Myocyte (in vitro differentiated cells): ENCODE measurements at places on chromosomes 6 and 20. TPM values are rescaled to one million over a fixed set of nuclear protein-coding genes. Genes with fewer than 3 reads are reported as not detected.

Gene KLC4
- 21.0 and 23.6 TPM in 2 replicates for total RNA-seq

Gene MAS1
- under 0.01 TPM in 1 of 2 replicates, not detected in the other for total RNA-seq

Gene RTEL1
- total RNA-seq: 12.2 and 16.6 TPM in 2 replicates

Gene MOG
- not detected in 2 replicates for total RNA-seq

Gene ATP9A
- 7.6 and 13.3 TPM in 2 replicates for total RNA-seq

GRCh38 chr20:41373931-41374920, 7.6 kb upstream of the EMILIN3 start:
- DNase-seq: no peak

- no peak for DNase-seq
Observed at GRCh38 chr6:42791706-42792320, 10.0 kb downstream of the BICRAL start.

DNA sequence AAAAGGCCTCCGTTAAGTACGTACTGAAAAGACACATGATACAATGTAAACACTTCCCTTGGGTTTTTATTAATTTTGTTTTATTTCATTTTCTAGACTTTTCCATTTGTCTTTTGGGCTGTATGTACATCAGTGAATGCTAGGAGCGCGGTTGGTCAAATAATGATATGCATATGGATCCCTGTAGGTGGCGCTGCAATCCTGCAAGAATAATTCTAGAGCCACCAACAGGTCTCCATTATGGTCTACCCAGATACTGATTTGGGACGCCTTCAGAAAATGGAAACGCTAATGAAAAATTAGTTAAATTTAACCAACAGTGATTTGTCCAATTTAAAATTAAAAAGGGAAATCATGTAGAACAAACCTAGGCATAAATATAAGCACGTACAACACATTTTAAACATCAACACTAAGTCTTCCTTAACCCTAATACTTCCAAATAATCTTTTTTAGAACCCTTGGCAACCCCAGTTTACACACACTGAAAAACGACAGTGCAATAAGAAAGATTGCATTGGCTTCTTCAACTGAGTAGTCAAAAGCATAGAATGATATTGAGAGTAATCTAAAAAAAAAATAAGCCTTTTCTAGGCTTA, 433.5 kb downstream of the RFPL4B start:
- DNase-seq: peak; percentile 91

DNA sequence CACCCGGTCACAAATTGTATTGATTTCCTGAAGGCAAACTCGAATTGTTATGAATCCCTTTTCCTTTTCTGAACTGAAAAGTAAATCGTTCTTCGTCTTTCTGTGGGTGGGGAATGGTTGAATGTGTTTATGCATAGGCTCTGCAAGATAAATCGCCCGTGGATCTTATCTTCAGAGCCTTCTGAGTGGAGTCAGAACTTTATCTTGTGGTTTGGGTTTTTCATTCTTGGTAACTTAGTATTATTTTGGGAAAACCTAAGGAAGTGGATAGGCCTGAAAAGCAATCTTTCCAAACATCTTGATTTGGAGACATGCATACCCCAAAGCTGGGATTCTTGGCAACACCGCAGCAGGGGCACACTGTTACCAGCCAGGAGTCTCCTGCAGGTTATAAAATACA, 122.4 kb downstream of the MAP3K7 start:
- DNase-seq: no peak

- peak; percentile 18 for DNase-seq
Observed at GRCh38 chr20:14264869-14265268, 72.5 kb downstream of the FLRT3 start.

DNA sequence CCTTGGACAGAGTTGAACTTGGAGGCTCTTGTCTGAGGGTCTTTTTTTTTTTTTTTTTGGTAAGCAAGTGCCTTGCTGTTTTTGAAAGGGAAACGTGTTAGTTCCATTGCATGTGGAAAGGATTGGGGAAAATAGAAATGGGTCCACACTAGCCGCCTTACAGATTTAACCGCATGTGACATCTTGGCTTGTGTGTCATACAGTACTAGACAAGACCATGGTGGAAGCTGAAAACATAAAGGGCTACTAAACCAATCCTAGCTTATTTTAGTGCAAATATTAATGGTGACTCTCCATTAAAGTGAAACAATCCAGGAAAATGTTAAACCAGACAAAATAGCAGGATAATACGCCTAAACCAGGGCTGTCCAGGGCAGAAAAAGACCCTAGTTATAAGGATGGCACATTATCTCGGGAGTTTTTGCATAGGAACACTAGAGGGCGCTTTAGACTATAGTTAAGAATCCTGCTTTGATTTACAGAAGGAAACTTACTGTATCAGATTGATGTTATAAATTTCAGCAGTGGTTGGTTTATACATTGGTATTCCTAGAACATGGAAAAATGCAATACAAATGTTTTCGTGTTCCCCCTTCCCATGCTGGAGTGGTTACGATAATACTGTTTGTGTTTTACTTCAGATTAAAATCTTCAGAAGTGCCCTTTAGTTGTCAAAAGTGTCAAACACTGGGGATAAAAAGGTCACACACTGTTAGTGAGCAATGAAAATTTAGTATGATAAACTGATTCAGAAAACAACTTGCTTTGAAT, 59.8 kb upstream of the DEK start:
- peak; percentile 70 for DNase-seq
